Mesenteric fat pad (tissue), 1 donor: ENCODE measurements at places on chromosomes 12 and 14. TPM values are rescaled to one million over a fixed set of nuclear protein-coding genes. Genes with fewer than 3 reads are reported as not detected.

P2RX7 gene
- 4.7 TPM for total RNA-seq

LMNTD1 gene
- not detected for total RNA-seq

PPP1R36 gene
- total RNA-seq = 1.3 TPM

CHGA gene
- total RNA-seq = 0.22 TPM

AHNAK2 gene
- 15.7 TPM for total RNA-seq

NPFF gene
- not detected for total RNA-seq

RDH16 gene
- total RNA-seq = 0.35 TPM

SLC38A4 gene
- total RNA-seq = 0.45 TPM

IL31 gene
- not detected for total RNA-seq

PTPRO gene
- 5.2 TPM for total RNA-seq

TBC1D30 gene
- total RNA-seq = 5.9 TPM

REM2 gene
- total RNA-seq = 0.39 TPM

PTGER2 gene
- 10.9 TPM for total RNA-seq

MAPKAPK5 gene
- total RNA-seq = 43.5 TPM

ADCY4 gene
- total RNA-seq = 59.6 TPM

RNASE7 gene
- 0.39 TPM for total RNA-seq

RD3L gene
- total RNA-seq = not detected

DHRS2 gene
- not detected for total RNA-seq

POTEG gene
- total RNA-seq = not detected

INSM2 gene
- not detected for total RNA-seq

KRT2 gene
- not detected for total RNA-seq

CCDC63 gene
- not detected for total RNA-seq

CLEC14A gene
- 35.6 TPM for total RNA-seq

EIF2S1 gene
- total RNA-seq = 91.2 TPM

SERPINA9 gene
- not detected for total RNA-seq

CBLN3 gene
- total RNA-seq = 5.0 TPM

NAV3 gene
- total RNA-seq = 16.6 TPM
